ENCODE measurements at places on chromosomes 1 and 21.

- peak; percentile 60 for DNase-seq
These were observed 44.1 kb upstream of the ARHGEF16 start for GRCh38 chr1:3410142-3410925.

DNA sequence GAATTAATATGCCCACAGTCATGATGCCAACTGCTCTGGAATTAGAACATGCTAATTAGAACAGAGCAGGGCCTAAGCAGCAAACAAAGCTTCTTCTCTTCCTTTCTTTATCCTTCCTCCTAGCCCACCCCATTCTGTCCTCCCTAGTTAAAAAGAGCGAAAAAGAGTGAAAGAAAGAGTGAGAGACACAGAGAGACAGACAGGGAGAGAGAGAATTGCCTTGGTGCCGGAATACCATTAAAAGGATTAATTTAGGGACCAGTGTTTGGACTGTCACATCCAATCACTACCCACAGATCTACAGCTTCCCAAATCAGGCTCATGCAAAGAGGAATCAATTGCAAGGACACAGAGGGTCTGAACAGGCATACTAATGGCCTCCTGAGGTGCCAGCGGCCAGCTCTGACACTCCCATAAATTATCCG is 7.0 kb downstream of the ERI3 start:
- no peak for DNase-seq

DNA sequence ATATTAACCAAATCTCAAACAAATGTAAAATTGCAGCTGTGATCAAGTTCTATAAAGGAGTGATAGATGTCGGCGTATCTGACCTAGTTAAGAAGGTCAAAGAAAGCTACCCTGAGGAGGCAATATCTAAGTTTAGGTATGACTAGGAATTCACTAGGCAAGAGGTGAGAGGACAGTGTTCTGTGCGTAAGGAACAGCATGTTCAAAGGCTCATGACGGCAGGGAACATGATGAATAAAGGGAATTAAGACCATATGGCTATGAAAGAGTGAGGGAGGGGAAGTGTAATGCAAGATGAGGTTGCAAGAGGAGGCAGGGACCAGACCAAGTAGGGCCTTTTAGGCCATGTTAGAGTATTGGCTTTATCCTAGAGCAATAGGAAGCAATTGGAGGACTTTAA is 8.6 kb downstream of the LIX1L start:
- DNase-seq: no peak

- DNase-seq: peak; percentile 78
These were observed 182.0 kb downstream of the PCP4 start for GRCh38 chr21:40049031-40049930.

All from fibroblast of skin of scalp (primary cell).